ENCODE measurements at places on chromosomes 2 and 18.

- no peak for DNase-seq
Observed at GRCh38 chr2:42970151-42970550, 177.8 kb upstream of the HAAO start.

DNA sequence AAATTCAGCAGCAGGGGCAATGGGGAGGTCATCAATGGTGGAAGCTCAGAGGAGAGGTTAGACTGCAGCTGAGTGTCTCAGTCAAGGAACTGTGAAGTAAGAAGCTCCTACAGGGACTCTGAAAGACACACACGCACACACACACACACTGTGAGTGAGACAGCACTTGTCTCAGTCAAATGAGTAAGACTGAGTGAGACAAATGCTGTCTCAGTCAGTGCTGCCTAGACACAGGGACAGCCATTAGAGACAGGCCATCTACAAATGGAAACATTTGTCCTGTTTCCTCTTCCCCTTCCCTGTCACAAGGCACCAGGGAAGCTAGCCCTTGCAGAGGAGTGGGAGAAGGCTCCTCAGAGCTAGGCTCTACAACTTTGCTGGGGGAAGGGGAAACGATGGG, 577.4 kb upstream of the GCFC2 start:
- DNase-seq: no peak

- no peak for DNase-seq
Observed at GRCh38 chr2:3406501-3406900, 27.0 kb downstream of the TRAPPC12 start.

- DNase-seq: no peak
Observed at GRCh38 chr2:234341306-234341985, 155.4 kb downstream of the ARL4C start.

DNA sequence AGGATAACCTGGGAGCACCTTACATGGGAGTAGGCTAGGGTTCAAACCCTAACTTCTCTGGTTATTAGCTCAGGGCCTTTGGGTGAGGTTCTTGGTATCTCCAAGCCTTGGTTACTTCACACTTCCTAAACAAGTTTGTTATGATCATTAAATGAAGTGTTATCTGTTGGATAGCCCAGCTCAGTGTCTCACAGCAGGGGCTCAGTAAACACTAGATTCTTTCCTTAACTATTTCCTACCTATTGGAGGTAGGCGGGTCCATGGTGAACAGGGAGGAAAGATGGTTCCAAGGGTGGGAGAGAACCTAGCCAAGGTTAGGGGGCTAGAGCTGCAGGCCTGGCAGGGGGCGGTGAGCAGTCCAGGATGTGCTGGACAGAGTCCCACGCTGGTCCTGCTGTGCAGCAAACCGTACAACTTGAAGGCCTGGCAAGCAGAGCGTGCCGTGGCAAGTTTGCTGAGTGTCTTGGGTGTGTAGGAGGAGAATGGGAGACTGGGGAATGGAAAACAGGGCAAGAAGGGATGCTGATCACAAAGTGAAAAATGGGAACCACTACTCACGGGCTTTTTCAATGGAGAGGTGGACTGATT, 259.1 kb downstream of the PRKCE start:
- DNase-seq: no peak

GRCh38 chr2:139769633-139770032, 989.4 kb upstream of the NXPH2 start:
- DNase-seq: no peak

GRCh38 chr2:42338567-42339190, 22.3 kb downstream of the COX7A2L start:
- no peak for DNase-seq

Data from NCI-H2029 treated with DMSO at 0.1 percent for 48 hours (cell line).